ENCODE measurements at places on chromosomes 4 and X.

- DNase-seq: no peak
Observed at GRCh38 chr4:97762115-97762512, 381.2 kb downstream of the STPG2 start.

- no peak for DNase-seq
Observed at GRCh38 chrX:120125444-120125843, 9.7 kb upstream of the RHOXF1 start.

DNA sequence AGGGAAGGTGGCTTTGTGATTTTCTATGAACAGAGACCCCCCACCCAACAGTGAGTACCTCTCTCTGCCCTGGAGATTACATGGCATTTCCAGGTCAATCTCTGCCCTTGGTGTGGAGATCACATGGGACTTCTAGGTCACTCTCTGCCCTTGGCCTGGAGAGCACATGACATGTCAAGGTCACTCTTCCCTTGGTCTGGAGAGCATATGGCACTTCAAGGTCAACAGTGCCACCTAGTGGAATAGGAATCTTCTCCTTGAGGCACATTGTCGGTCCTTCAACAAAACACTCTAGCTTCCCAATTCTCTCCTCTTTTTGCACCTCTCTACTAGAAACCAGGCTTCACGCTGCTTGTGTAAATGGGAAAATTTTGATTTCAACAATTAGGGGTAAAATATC is 66.2 kb upstream of the TACR3 start:
- DNase-seq: peak; percentile 1

GRCh38 chr4:110359076-110359475 is 116.9 kb upstream of the ENPEP start:
- DNase-seq: no peak

DNA sequence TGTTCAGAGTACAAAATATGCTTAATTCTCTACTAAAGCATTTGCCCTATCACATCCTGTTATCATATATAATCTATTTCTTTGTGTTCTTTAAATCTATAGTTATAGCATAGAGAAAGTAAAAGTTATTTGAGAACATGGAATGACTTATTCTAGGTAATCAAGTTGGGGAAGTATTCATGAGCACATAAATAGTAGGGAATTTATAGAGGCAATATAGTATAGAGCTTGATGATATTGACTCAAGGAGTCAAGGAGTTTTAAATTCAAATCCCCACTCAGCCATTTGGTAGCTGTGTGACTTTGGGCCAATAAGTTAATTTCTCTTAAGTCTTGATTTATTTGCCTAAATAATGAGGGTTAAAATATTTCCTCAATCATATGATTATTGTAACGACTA is 37.5 kb downstream of the PPP1R2C start:
- DNase-seq: no peak

- DNase-seq: no peak
Observed at GRCh38 chrX:19563327-19563726, 48.0 kb upstream of the MAP3K15 start.

DNA sequence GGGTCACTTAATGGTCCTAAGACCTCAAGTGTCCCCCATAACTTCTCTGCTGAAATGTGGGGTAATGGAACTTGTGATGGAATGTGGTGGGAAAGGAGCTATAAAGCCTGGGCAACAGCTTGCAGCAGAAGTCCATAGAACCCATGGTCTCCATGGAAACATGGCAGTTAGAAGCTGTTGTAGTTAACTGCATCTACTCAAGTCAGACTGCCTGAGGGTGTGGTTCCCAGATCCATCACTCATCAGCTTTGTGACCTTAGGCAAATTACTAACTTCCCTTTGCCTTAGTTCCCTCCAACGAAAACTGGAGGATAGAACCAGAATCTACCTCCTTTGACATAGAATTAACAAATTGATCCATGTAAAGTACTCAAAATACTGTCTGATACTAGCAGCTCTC is 113.0 kb downstream of the SPATA18 start:
- no peak for DNase-seq

- no peak for DNase-seq
Observed at GRCh38 chr4:1940566-1940965, 68.2 kb downstream of the NELFA start.

DNA sequence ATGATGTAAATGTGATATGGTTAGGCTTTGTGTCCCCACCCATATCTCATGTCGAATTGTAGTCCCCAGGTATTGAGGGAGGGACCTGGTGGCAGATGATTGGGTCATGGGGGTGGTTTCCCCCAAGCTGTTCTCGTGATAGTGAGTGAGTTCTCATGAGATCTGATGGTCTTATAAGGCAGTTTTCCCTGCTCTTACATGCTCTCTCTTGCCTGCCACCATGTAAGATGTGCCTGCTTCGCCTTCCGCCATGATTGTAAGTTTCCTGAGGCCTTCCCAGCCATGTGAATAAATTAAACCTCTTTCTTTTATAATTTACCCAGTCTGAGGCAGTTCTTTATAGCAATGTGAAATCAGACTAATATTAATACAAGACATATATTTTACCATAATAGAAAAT is 23.9 kb downstream of the BLOC1S4 start:
- no peak for DNase-seq

GRCh38 chrX:150762258-150763165 is 69.3 kb downstream of the MTMR1 start:
- no peak for DNase-seq

DNA sequence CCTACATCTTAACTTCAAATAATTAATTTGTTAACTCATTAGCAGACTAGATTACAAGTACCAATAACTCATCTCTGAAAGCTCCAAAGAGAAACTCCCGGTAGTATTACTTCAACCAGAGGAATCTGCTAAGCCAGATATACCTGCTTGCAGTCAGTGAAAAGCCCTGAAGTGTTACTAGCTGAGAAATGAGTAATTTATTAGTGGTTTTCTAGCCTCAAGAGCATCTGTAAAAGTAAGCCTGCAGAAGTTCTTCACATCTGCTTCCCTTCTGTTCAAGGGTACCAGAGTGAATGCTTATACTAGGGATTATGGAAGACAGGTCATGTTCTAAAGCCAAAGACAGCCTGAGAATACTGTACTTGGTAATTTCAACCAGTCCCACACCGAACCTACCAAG is 34.7 kb downstream of the IRS4 start:
- no peak for DNase-seq

DNA sequence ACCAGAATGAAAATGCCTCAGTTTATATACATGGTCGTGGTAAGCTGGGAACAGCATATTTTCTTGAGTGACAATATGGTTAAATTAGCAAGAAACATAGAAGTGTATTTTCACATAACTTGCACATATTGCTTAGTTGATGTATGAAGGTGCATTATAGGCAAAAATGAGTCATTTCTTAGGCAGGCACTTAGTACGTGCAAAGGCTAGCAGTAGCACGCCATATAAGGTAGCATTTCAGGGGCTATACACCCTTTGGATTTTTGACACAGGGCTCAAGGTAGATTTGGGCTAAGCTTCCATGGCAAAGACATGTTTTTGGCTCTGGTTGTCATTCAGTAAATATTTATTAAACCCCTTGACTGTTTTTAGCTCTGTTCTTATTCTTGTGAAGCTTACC is 33.1 kb downstream of the PCDH7 start:
- DNase-seq: no peak

- DNase-seq: no peak
Observed at GRCh38 chr4:81350040-81350439, 121.7 kb downstream of the RASGEF1B start.

GRCh38 chr4:123785538-123785937 is 388.9 kb downstream of the SPRY1 start:
- no peak for DNase-seq

GRCh38 chrX:302975-303374 is 15.6 kb downstream of the GTPBP6 start:
- DNase-seq: no peak

GRCh38 chr4:141140391-141141200 is 7.3 kb upstream of the RNF150 start:
- no peak for DNase-seq

GRCh38 chr4:145775406-145775805 is 95.5 kb downstream of the C4orf51 start:
- DNase-seq: no peak

DNA sequence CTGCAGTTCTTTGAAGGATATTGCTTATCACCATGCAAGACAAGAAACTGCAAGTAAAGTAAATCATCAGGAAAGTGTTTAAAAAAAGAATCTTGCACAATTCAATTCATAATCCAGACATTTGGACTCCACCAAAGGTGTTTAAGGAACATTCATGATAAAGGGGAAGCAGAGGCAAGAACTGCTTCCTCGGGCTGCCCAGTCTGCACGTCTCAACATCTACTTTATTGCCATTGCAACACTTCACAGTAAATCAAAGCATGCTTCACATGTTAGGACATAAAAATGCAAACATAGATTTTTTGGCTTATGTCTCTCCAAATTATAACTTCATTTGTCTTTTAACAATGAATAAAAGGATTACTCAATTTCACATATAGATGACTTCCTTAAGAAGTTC is 42.5 kb downstream of the MID1 start:
- DNase-seq: no peak

- DNase-seq: no peak
Observed at GRCh38 chrX:1397441-1398270, 5.7 kb upstream of the SLC25A6 start.

DNA sequence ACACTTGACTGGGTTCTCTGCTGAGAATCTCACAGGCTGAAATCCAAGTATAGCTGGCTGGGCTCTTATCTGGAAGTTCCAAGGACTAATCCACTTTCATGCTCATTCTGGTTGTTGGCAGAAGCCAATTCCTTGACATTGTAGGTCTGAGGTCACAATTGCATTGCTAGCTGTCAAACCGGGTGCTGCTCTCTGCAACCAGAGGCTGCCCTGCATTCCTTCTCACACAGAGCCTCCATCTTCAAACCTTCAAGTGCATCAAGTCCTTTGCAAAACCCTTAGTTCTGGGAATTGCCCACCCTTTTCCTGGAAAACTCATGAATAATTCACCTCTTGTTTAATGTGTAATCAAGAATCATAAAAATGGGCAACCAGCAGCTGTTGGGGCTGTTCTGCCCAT is 404.2 kb downstream of the KCNIP4 start:
- DNase-seq: no peak

DNA sequence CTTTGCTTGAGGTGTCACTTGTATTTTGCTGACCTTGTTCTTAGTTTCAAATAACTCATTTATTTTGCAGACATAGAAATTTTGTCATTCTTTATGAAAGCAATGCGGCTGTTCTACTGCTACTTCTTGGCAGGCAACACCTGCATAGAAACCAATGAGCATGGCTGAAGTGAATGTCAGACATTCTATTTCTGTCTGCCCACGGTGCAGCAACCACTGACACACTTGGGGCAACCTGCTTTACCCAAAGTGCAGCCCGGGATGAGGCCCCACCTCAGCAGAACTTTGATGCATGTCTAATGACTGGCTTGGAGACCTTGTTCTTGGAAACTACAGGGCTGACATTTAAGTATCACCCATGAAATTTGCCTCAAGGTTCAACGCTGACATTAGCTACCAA is 93.6 kb downstream of the RBM47 start:
- no peak for DNase-seq

DNA sequence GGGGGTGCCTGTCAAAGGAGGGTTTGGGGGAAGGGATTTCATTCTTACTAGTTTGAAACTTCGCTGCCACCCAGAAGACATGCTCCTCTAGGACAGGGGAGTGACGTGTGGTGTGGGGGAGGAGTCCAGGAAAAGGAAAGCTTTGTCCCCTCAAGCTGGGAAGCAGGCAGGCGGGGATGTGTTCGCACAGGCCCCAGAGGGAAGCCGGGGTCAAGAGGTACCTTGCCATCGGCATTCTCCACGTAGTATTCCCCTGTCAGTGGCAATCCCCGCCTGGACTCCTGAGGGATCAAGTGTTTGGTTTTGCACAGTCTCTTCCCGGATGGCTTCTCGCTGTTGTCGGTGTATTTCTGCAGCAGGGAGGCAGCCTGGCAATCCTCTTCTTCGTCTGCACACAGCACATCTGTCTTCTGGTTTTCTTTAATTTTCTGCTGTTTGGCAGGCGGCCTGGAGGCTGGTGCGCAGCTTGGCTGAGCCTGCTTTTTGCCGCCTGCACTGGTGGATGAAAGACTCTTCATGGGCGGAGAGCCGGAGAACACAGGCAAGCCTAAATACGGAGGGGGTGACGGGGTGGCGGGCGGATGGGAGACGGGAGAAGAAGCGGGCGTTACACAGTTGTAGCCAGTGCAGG is 35.1 kb downstream of the BCOR start:
- DNase-seq: no peak

DNA sequence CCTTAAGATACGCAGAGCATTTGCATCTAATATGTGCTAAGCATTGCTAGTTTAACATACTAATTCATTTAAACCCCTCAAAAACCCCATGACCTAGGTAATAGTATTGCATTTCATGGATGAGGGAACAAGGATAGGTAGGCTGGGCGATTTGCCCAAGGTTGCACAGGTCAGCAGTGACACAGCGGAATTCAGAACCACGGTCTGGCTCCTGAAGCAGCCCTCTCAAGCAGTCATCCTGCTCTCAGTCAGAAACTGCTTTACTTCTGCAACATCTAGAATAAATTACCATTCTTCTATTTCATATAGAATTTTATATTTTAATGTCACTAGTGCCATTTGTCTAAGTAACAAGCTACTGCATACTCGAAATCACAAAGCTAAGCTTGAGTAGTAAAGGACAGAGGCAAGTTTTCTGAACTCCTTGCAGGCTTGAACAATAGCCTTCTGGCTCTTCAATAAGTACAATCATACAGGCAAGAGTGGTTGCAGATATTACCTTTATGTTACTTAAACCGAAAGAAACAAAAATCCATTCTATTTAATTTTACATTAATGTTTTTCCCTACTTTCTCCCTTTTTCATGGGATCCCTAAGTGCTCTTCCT is 555 bp upstream of the SPP1 start:
- DNase-seq: no peak

- no peak for DNase-seq
Observed at GRCh38 chr4:186669159-186669731, 54.4 kb downstream of the FAT1 start.
